ENCODE measurements at places on chromosomes 7 and 10.

DNA sequence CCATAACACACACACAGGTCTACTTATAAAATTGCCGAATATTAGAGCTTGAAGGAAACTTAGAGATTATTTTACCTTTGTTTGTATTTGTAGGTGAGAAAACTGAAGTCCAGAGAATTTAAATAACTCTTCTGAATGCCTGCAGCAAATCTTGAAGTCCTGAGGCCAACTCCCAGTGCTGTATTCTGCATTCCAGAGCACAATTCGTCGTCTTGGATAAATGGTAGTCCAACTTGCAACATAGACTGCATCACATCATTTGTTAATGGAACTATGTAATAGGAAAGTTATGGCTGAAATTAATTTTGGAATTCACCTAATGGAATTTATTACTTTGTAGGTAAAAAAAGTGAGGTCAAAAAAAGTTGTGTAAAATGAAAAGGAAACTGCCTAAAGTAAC, 37.3 kb upstream of the SEMA3D start:
- no peak for DNase-seq

DNA sequence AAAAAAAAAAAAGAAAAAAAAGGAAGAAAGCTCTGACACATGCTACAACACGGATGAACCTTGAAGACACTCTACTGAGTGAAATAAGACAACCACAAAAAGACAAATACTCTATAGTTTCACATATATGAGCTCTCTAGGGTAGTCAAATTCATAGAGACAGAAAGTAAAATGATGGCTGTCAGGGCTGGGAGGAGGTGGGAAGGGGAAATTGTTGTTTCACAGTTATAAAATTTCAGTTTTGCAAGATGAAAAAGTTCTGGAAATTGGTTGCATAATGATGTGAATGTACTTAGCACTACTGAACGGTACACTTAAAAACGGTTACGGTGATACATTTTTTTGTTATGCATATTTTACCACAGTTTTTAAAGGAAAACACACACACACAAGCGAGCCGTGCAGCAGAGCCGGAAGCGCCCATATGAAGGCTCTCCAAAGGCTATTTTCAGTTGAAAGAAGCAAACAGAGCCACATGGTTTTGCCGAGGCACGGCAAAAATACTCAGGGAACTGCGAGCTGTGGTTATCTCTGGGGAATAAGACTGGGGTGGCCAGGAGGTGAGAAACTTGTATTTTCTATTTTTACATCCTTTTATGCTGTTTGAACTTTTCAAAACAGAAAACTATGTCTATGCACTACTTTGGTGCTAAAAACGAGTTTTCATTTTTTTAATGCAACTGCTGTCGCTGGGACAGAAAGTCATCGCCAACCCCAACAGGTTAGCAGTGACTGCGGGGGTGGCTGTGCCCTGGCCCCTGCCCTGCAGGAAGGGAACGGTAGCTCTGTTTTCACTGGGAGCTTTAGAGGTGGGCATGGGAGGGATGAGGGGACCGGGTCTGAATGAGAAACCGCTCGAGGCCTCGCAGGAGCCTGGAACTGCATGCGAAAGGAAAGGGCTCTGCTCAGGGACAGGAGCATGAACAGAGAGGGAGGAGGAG, 132.9 kb downstream of the OAT start:
- no peak for DNase-seq

DNA sequence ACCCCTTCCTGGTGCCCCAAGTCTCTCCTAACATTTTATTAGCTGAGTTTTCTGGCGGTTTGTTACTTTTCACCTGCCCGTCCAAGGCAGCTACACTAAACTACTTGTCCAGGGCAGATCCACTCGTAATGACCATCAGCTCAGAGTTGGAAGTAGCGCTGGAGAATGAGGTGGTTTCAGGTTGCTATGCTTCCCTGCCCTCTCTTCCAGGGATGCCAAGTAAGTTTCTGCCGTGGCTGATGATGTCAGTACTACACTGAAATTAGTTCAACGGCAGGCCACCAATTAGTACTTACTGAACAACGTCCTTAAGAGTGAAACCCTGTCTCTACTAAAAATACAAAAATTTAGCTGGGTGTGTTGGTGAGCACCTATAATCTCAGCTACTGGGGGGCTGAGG, 55.2 kb downstream of the DIP2C start:
- no peak for DNase-seq

- DNase-seq: no peak
Observed at GRCh38 chr10:16116404-16117304, 256.3 kb upstream of the MINDY3 start.

DNA sequence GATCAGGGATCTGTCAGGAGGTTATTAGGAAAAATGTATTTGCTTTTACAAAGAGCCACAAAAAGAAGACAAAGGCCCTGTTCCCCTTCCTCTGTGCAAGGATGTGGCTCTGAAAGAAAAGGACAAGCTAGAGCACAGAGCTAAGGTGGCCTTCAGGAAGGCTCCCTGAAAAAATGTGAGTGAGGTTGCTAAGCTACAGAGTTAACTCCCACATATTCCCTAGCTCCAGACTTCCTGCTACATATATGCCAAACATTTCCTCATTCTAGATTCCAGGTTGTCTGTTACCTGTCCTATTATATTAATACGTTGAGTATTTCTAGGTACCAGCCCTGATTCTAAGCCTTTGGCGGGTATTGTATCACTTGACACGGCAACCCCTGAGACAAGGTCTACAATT, 369.0 kb downstream of the PARD3 start:
- DNase-seq: no peak

DNA sequence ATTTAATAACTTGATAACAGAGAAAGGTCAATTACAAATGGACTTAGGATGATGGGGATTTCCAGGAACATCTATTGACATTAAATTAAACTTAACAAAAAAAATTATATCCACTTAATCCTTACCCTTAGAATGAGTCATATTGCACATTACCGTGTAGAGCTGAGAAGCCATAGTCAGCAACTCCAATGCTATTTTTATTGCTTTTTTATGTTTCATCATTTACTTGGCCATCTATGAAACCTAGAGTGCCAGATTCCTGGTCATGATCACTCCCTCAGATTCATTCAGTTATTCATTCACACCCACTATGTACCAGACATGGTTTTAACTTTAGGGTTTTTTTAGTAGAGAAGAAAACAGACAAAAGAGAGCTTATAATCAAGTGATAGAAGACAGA, 1180.4 kb downstream of the CNTNAP2 start:
- no peak for DNase-seq

GRCh38 chr7:143979998-143980397, 20.1 kb upstream of the OR6B1 start:
- no peak for DNase-seq

- DNase-seq: no peak
Observed at GRCh38 chr7:98483964-98484545, 83.2 kb upstream of the BAIAP2L1 start.

GRCh38 chr10:30863516-30864210, 168.0 kb downstream of the ZNF438 start:
- no peak for DNase-seq

- peak; percentile 79 for DNase-seq
Observed at GRCh38 chr10:88991161-88991898, 732 bp downstream of the FAS start.

DNA sequence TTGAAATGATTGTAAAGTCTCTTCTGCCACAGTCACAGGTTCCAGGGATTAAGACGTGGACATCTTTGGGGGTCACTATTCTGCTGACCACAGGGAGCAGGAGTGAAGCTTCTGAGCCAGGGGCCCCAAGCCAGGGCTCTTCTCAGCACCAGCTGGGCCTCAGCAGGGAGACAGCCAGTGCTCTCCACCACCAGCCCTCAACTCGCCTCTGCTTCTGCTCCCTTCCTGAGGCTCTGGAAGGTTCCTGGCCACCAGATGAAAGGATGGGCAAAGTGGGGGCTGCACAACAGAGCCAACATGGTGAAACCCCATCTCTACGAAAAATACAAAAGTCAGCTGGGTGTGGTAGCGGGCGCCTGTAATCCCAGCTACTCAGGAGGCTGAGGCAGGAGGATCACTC, 11.2 kb upstream of the CRYGN start:
- no peak for DNase-seq

- no peak for DNase-seq
Observed at GRCh38 chr7:151971829-151972228, 15.6 kb downstream of the GALNTL5 start.

DNA sequence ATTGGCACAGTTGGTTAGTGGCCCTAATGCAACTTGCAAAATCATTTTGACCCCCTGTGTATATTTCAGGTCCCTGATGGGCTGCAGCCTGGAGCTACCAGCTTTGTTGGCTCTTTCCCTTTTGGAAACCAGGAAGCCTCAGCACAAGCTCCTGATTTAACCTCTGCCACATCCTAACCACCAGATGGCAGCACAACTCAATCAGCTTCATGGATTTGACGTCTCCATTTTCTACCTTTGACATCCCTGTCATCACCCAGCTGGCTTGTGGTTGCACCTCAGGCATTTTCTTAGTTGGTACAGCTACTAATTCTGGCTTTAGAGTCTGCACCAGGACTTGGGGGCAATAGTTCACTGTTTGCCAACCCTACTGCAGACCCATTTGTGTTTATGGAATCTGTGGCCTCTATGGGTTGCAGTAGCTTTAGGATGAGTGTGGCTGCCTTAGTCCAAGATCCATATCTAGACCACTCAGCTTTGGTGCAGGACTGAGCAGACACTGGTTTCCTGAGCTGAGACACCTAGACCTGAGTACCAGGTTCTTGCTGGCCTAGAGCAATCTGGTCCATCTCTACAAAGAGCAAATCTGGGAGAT, 456.2 kb downstream of the REEP3 start:
- DNase-seq: peak; percentile 23

DNA sequence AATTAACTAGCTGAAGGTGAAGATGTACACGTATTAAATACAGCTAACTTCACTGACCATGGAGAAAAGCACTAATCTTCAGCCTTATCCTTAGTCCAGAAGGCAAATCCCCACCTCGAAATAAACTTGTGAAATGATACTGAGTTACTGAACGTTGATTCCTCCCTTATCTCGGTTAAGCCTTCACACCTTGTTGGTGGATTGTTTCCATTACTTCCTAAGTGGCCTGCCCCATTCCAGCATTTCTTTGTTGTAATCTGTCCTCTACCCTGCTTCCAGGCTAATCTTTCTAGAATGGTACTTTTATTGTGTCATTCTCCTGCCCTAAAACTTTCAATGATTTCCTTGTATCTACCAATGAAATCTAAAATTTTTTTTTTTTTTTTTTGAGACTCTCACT, 68.6 kb downstream of the BUB3 start:
- DNase-seq: no peak

DNA sequence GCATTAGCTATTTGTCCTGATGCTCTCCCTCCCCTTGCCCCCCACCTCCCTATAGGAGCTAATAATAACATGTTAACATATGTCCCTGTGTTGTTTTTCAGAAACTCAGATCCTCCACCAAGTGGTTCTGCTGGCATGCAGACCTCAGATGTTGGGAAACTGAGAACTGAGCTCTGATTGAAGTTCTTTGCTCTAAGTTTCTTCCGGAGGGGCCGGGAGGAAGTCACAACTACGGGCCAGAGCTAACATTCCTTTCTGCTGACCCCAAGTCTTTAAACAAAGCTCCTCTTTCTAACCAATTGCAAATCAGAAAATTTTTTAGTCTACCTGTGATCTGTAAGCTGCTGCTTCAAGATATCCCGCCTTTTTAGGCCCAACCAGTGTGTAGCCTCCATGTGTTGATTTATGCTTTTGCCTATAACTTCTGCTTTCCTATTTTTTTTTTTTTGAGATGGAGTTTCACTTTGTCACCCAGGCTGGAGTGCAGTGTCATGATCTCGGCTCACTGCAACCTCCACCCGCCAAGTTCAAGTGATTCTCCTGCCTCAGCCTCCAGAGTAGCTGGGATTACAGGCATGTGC, 66.6 kb downstream of the LYZL1 start:
- DNase-seq: no peak

- no peak for DNase-seq
Observed at GRCh38 chr10:100894589-100895294, 18.0 kb upstream of the SLF2 start.
